NCI-H526 (cell line): ENCODE measurements at places on chromosomes 12 and 14.

GRCh38 chr14:91377700-91378652 lies 39.6 kb downstream of the CCDC88C start:
- no peak for DNase-seq

- no peak for DNase-seq
These were observed 43.5 kb downstream of the DNAI7 start for GRCh38 chr12:25151476-25151875.

DNA sequence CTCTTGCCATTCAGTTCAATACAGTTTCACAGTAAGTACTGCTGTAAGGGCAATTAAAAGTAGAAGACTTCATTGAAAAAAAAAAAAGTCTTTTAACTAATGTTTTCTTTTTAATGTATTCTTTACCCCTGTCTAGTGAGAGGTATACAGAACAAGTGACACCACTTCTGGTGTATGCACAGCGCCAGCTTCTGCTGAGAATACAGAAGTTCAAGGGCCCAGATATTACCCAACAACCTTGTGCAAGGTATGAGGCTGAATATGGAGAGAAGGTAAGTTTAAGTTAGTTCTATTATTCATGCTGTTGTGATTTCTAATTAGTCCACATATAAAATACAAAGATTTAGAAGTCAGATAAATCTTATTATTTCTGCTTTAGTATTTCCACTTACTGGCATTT lies 168.7 kb downstream of the CFAP54 start:
- DNase-seq: no peak

DNA sequence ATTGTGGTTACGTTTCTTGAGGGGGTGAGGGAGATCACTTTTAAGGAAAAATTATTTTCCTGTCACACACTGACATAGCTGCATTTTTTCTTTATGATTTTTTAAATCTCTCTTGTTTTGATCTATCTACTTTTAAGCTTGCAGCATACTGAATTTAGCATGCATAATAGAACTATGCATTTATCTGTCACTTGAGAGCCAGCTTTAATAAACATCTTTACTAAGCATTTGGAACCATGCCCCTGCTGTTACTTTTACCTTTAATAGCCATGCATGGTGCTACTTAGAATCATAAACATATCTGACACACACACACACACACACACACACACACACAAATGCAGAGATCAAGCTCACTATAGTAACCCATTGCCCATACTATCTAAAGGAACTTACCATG lies 486.2 kb downstream of the NELL2 start:
- no peak for DNase-seq

- DNase-seq: peak; percentile 4
These were observed 104.8 kb downstream of the DPF3 start for GRCh38 chr14:72788972-72789728.

GRCh38 chr12:55771736-55772135 lies 28.8 kb downstream of the GDF11 start:
- no peak for DNase-seq

DNA sequence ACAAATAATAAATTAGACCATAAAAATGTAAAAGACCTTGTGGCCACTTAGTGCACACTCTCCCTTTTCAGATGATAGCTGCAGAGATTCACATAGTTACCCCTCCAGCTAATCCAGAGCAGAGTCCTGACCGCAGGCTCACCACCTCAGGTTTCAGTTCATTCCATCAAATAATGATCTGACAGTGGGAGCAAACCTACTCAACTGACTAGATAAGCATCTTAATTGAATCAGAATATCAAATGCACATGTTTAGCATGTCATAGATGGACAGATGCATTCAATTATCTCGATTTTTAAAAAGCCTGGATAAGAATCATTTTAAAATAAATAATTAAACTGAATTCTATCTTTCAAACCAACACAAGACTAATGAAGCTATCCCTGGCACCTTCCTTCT lies 242.3 kb upstream of the PDZRN4 start:
- no peak for DNase-seq

DNA sequence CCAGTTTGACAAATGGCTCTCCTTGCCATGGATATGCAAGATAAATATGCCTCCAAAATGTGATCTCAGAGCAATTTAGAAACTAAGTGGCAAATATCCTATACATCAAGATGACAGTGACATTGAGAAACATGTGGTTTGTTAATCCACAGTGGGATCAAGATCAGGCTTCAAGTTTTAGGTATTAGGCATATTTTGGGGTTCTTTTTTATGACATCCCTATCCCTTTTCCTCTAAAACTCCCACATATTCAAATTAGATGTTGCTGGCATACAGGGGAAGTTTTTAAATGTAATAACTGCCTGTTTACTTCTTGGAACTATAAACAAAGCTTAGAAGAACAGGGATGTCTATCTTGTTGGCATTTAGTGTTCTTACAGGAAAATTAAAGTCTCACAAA lies 179.4 kb downstream of the CRADD start:
- DNase-seq: no peak

GRCh38 chr14:52175982-52176502 lies 91.5 kb upstream of the PTGDR start:
- no peak for DNase-seq
